ENCODE measurements at places on chromosomes 11 and 22.

DNA sequence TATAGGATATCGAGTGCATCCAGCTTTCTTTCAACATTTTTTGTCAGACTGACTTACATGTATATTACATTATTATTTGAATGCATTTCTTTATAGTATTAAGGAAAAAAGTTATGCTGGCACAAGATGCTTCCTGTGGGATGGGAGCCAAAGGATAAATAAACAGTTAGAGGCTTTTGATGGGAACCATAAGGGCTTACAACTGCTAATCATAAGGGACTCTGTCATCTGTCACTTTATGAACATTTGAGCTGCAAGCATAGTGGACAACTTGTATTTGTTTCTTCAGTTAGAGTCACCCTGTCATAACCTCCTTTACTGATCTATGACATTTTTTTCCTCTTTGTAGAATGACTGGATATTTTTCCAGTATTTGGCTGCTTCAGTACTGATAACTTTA, 132.4 kb upstream of the CHORDC1 start:
- DNase-seq = no peak

DNA sequence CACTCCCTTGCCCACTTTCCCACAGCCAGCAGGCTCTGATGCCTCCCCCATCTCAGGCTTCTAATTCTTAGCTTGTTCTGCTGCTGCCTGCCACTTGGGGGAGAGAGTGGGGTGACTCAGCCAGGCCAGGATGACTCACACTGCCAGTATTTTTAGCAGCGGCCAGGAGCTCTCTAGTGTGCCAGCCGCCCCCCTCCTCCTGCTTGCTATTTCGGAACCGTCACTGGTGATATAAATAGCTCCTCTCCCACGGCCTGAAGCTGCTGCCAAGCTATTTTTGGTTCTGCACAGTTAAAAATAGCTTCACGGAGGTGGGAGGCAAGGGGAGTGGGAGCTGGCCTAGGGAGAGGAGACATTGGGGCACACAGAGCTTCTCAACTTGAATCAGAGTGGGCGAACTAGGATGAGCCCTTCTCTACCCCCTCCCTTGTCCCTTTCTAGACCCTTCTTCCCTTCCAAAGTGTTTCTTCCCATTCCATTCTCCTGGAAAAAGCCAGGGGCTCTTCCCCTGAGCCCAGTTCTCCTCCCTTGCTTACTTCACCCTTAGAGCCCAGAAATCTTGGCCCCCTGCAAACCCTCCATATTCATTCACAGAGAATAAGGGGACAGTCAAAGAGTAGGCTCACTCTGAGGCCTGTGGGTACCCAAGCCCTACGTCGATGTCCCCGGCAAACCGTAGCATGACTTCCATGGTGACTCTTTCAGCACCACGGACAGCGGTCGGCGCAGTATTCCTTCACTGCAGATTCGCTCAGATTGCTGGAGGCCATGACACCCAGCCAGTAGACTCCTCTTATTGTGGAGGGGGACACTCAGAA, 2.5 kb upstream of the NPAS4 start:
- DNase-seq = no peak

DNA sequence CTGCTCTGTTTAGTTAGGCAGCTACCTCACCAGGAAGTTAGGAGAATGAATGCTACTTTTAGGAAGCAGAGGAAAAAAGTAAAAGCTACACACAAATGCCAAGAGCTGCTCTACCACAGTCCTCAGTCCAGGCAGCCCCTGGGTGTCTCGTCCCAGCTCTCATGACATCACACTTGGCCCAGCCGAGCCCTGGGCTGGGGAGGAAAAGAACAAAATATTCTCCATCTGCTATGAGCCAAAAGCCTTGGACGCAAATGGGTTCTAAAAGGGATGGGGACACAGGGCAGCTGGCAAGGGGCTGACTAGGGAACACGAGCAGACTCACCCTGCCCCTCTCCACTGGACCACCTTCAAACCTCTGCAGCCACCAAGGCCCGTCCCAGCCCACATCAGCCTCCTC, 26.1 kb downstream of the TMEM184B start:
- DNase-seq = no peak

DNA sequence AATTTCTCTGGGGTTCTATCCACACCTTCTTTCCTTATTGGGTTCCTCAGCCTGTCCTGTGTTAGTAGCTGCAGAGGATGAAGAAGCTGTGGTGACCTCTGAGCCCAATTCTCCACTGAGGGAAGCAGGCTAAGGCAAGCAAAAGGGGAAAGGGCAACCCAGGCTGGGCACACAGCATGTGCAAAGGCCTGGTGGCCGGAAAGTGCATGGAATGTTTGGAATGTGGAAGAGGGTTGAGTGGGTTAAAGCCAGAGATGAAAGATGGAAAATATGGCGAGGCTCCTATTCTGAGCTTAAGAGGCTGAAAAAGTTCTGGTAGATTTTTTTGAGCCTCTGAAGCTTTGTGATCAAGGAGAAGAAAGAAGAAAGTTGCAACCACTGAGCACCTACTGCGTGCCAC, 247.1 kb downstream of the MIAT start:
- DNase-seq = no peak

GRCh38 chr11:105609832-105610781, at the start of gene GRIA4:
Gene GRIA4, plus strand, starts transcription at chr11:105610073. Its CDS starts 925 bp downstream, at chr11:105610998.
- DNase-seq = no peak
